Globus pallidus (tissue), 1 donor: ENCODE measurements at places on chromosomes 12 and 14.
A peak's percentile ranks its signal among the peaks of the same experiment; 100 is the strongest.

- peak; percentile 57 for DNase-seq
These were observed 58.6 kb downstream of the ANKRD9 start for GRCh38 chr14:102451064-102451352.

DNA sequence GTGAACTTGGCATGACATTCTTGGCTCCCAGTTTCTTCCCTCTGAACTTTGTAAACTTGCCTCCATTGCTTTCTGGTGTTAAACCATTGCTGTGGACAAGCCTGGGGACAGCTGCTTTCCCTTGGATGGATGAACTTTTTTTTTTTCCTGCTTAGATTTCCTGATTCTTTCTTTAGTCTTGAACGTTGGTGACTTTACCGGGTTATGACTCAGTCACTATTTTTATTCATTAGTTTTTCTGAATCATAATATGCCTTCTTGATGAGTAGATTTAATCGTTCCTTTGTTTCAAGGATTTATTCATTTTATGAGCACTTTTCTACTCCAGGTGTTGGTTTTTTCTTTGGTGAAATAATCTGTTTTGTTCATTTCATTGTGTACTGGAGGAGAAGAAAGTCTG is 155.0 kb upstream of the RTL1 start:
- no peak for DNase-seq

DNA sequence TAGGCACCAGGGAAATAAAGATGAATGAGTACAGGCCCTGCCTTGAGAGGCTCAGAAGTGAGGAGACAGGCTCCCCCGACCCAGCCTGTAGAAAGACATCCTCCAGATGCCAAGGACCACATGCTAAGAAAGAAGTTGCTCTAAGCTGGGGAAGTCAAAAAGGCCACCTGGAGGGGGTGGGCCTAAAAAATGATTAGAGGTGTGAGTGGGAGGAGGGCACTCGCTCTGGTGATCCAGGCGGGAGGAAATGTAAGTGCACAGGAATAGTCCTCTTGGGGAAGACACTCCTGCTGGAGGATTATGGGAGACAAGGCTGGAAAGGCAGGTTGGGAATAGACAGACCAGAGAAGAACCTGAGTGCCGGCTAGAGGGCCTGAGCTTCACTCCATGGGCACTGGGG is 32.2 kb downstream of the SMUG1 start:
- no peak for DNase-seq

GRCh38 chr14:95472819-95473251 is 43.6 kb downstream of the SYNE3 start:
- DNase-seq: no peak
